Effector CD4-positive, alpha-beta T cell (primary cell): ENCODE measurements at places on chromosomes 1 and 21.

DNA sequence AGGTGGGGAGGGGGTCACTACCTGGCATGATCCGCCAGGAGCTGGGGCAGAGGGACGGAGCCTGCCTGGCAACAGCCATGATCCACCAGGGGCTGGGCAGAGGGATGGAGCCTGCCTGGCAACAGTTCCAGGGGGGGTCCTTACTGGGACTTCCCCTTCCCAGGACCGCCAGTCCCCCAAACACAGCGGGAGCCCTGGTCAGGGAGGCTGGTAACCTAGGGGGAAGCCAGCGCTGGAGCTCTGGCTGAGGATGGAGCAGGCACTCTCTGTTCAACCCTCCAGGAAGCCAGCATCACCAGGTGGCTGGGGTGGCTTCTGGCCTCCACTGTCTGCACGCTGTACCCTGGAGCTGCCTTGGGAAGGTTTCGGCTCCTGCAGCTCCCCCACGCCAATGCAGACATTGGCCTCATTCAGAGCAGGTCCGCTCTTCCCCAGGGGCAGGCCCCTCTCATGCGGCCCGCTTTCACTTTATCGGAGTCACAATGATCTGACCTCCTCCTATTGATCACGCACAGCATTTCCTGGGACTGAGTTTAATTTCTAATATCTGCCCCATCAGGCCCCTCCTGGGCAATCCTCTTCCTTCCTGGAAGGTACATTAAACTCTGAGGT lies 68.4 kb upstream of the ABCG1 start:
- no peak for DNase-seq

GRCh38 chr1:154813300-154813816 lies 56.7 kb downstream of the KCNN3 start:
- no peak for DNase-seq

DNA sequence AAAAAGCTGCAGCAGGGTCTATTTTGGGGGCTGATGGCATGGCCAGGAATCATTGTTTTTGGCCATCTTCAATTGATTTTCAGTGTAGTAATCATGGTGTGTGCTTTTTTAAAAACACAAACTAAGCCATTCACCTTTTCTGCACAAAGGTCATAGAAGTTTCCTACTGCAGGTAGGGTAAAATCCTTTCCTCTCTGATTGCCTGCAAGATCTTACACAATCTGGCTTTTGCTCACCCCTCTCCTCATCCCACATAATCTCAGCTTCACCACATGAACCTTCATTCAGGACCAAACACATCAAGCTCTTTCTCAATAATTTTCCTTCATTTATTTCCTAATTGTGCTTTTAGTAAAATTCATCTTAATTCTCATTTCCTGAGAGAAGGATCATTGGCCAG lies 38.3 kb upstream of the GBP5 start:
- no peak for DNase-seq

DNA sequence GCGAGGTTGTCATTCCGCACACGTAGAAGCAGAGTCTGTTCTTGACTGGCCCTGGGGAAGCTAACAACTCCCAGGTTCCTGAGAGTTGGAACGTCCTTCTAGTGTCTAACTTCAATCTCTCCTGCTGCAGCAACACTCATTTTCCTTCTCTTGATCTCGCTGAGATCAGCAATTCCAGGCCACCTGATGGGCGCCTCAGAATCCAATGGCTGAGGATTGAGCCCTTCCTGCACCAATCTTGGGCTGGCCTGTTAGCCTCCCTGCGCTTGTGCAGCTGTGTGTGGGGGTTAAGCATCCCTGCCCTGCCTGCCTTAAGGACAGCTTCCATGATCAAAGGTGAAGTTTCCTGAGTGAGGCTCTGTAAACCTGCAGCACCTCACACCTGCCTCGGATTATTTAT lies 87.9 kb downstream of the SYT2 start:
- no peak for DNase-seq

DNA sequence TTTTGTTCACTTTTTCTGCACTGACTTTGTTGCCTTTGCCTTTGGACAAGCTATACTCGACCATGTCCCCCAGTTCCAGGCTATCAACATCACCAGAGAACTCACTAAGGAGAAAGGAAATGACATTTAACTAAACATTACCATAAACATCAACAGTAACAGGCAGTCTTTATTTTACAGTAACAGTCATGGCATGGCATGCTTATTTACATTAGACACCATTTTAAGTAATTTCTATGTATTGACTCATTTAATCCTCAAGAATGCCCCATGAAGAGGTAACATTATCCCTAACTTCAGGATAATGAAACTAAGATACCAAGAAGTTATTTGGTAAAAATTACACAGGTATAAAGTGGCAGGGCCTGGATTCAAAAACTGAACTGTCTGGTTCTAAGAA lies 8.7 kb upstream of the NRAS start:
- no peak for DNase-seq
